Thoracic aorta (tissue), 2 donors: ENCODE measurements at places on chromosomes 6 and 20.

DNA sequence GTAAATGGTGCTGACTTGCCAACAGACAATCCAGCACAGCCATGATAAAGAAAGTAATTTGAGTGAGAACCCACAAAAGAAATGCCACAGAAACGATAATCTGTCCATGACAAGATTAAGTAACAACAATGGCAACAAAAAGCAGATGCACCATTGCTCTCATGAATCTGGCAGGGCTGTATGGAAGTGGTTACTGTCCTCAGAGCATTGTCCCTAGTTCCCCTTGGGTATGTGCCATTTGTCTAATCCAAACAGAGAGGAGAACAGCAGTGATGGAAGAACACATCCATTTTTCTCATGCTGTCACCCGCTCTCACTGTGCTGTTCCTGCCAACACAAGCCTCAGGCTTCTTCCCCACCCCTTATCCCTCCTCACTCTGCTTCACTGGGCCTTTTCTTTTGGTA lies 65.8 kb downstream of the REV3L start:
- DNase-seq, result no peak

- no peak for DNase-seq
These were observed 12.5 kb downstream of the PRDM1 start for GRCh38 chr6:106098383-106099234.

DNA sequence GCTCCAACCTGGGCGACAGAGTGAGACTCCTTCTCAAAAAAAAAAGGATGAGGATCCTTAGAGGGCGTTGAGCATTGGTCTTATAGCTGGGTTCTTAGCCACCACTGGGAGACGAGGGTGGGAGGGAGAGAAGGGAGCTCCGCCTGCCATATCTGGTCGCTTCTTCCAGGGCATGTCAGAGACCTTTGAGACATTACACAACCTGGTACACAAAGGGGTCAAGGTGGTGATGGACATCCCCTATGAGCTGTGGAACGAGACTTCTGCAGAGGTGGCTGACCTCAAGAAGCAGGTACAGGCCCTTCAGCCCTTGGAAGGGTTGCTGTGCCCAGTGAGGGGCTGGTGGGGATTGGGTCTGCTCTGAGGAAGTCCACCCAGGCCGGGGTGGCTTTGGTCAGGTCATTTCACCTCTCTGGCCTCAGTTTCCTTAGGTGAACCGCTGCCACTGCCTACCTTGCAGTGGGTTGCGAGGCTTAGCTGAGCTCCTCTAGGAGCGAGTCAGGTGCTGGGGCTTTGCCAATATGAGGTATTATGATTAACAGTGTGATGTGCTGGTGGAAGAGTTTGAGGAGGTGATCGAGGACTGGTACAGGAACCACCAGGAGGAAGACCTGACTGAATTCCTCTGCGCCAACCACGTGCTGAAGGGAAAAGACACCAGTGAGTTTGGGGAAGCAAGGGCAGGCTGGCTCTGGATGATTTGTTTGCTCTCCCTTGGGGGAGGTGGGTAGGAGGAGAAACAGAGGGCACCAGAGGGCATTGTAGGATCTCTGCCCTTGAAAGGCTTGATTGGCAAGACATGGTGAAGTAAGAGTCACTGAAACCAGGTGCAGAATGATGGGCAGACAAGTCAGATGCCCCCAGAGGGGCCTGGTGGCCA lies 8.5 kb downstream of the CNPY3 start:
- DNase-seq, result no peak

GRCh38 chr6:33014841-33015634 lies 5.6 kb upstream of the HLA-DOA start:
- no peak for DNase-seq

DNA sequence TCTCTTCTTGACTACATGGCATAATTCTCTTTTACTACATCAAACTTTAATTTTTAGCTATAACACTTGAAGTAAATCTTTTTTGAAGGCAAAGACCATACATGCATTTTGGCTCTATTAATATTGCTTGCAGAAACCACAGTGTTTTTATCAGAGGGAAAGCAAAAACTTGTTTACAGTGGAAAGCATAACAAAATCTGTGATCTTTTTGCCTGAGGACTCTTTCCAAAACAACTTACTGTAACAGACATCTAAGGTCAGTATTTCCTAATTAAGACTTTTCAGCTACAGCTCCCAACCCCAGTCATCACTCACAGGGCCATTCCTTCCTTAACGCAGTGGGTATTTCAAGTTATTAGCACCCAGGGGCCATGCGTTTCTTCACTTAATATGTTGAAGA lies 274.7 kb downstream of the CDKAL1 start:
- no peak for DNase-seq

GRCh38 chr20:32875673-32876072 lies 16.9 kb downstream of the EFCAB8 start:
- DNase-seq, result no peak

GRCh38 chr6:77587963-77588362 lies 64.9 kb upstream of the MEI4 start:
- no peak for DNase-seq

DNA sequence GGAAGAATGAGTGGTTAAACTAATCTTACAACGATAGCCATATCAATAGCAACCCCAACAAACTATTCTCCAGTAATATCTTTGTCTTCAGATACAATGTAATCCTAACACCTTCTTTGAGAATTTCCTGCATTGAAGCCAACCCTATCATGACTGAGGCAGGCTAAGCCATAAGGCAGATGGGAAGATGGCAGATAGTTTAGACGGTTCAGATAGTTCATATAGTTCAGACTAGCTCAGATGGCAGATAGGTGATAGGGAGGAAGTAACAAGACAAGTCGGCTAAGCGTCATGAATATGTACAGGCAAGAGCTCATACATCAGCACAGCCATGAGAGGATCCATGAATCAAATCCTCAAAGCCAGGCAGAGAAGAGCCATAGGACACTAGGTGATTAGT lies 39.1 kb upstream of the BEND6 start:
- DNase-seq, result no peak

- no peak for DNase-seq
These were observed 159.4 kb downstream of the QRSL1 start for GRCh38 chr6:106788761-106789160.

GRCh38 chr6:7114744-7115458 lies 7.1 kb downstream of the RREB1 start:
- DNase-seq, result no peak

GRCh38 chr6:123830120-123830519 lies 26.5 kb downstream of the NKAIN2 start:
- no peak for DNase-seq

DNA sequence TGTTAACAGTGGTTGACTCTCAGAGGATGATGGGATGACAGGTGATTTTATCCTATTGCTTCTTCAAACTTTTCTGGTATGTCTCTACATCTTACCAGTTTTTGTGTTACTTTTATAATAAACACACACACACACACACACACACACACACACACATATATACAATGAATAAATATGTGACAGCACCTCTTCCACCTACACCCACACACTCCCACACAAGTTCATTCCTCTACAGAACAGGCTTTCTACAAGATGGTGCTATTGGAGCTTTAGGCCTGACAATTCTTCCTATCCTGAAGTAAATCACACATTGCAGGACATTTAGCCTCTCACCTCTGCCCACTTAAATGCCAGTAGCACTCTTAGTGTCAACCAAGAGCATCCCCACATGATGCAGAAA lies 46.7 kb upstream of the STK35 start:
- DNase-seq, result no peak

GRCh38 chr6:102402635-102403329 lies 1009.3 kb downstream of the GRIK2 start:
- no peak for DNase-seq

- no peak for DNase-seq
These were observed 24.2 kb downstream of the POFUT1 start for GRCh38 chr20:32231847-32232246.
